Stimulated activated CD8-positive, alpha-beta memory T cell treated with anti-CD3 and anti-CD28 coated beads, Interleukin-4, amount 100 ng/mL, for 24 hours (primary cell): ENCODE measurements at places on chromosomes 7 and 10.

- DNase-seq, result no peak
Measured at GRCh38 chr7:19009241-19009935, 108.0 kb downstream of the TWIST1 start.

DNA sequence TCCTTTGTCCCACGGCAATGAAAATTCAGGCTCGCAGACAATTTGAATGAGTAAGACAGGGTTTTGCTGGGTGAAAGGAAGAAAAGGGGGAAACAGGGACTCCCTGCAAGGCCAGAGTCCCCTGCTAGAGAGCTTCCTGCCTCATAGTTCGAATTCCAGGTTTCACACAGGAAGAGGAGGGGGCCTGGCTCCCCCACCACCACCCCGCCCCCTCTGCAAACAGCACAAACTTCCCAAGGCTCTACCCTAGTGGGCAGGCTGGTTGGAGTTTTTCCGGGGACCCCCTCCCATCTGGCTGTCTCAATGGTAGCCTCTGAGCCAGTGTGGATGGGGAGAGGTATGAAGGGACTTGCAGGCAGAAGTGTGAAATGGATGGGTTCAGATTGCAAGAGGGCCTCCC lies 57.4 kb upstream of the NEBL start:
- no peak for DNase-seq

DNA sequence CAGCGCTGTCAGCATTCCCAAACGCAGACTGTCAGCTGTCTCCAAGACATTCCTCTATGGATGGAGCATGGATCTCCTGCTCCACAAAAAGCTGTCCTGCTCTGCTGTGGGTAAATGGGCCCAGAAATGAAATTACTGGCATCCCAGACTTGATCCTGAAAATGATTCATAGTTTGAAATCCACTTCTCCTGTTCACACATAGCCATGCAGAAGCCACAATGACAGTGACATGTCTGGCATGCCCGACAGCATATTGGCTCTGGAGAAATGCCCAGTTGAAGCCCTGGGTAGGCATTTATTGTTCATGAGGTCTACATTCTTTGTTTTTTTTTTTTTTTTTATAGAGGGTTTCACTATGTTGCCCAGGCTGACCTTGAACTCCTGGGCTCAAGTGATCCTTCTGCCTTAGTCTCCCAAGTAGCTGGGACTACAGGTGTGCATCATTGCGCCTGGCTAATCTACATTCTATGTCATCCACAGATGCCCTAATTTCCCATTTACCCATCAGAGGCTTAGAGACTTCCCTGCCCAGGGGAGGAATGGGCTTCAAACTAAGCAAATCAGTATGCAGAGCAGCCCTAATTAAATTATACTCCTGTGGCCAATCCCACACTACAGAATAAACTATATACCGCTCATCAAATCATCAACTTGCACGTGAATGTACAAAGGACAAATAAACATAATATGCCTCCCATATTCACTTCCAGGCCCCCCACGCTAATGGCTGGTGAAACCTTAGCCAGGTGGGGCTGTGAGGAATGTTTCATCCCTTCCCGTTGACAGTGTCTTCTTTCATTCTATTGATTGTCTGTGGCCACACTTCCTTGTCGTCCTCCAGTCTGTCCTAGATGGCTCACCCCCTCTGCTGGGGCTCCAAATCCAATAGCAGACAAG lies 61.8 kb upstream of the EEPD1 start:
- no peak for DNase-seq

DNA sequence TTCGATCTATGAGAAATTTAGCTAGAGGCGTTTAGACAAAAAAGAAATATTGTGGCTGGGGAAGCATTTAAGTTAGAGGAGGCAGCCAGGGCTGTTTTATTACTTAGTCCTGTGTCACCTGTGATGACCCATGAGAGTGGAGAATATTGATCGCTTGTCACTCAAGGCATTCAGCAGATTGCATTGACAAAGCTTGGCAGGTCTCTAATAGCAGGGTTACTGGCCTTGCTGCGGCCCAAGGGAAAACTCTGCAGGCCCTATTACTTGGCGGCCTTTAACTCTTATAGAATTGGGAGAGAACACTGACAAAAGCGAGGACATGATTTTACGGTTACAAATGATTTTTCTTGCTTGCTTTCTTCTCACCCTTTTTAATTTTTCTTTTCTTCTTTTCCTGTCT lies 473.5 kb downstream of the AUTS2 start:
- DNase-seq, result no peak

- no peak for DNase-seq
Measured at GRCh38 chr7:41573443-41573842, 129.4 kb downstream of the INHBA start.

GRCh38 chr7:43458330-43459018 lies 124.4 kb upstream of the STK17A start:
- no peak for DNase-seq

DNA sequence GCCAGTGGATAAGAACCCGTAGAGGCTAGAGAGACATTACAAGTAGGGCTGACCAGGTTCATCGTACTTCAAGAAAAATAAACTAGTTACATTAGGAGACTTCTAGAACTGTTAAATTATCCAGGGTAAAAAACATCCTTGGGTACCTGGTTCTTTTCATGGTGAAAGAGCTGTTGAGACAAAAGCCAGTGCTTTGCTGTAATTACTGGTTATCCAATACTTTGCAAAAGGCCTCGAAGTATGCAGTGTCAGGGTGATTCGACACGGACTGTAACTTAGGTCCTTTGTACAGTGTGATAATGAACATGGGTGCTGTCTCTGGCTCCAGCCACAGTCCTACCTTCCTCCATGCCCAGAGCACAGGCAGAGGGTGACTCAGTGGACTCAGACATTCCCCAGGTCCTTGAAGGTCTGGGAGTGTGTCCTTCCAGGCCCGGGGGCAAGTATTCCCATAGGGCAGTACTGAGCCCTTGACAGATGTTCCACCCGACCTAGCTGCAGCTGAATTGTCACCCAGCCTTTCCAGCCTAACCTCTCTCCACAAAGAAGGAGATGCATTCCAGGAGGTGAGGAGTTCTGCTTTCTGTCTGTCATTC lies 123.6 kb upstream of the TMEM72 start:
- no peak for DNase-seq

- no peak for DNase-seq
Measured at GRCh38 chr7:30080818-30081217, 52.6 kb downstream of the PLEKHA8 start.

GRCh38 chr10:31759124-31759798 lies 169.4 kb downstream of the ARHGAP12 start:
- peak; percentile 36 for DNase-seq

DNA sequence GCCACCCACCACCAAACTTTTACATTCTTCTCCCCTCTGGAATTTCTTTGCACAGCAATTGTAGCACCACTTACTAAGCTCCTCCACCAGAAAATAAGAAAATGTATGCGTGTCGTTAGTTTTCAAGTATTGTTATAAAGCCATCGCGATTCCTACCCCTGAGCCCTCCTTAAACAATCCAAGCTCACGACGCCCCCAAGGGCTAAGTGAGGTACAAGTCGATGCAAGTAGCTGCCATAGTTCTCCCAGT lies 1.3 kb downstream of the FRAT2 start:
- no peak for DNase-seq
